ENCODE measurements at places on chromosomes 16 and 17. TPM values are rescaled to one million over a fixed set of nuclear protein-coding genes. Genes with fewer than 3 reads are reported as not detected.
A peak's percentile ranks its signal among the peaks of the same experiment; 100 is the strongest.

- no peak for DNase-seq
- H3K27me3 ChIP-seq = peaks cover 12% of the 10 kb centered on the region
- H3K27ac ChIP-seq = no peak overlapping the region
- H3K4me1 ChIP-seq = peaks cover 3% of the 10 kb centered on the region
- no peaks in the 10 kb centered on the region for H3K36me3 ChIP-seq
These were observed 1.4 kb downstream of the MTSS2 start for GRCh38 chr16:70684146-70685060.

Gene NOG
- total RNA-seq = 0.23 TPM

Gene PTX4
- total RNA-seq = not detected

Gene KRTAP4-4
- not detected for total RNA-seq

Gene NEUROD2
- total RNA-seq = not detected

DNA sequence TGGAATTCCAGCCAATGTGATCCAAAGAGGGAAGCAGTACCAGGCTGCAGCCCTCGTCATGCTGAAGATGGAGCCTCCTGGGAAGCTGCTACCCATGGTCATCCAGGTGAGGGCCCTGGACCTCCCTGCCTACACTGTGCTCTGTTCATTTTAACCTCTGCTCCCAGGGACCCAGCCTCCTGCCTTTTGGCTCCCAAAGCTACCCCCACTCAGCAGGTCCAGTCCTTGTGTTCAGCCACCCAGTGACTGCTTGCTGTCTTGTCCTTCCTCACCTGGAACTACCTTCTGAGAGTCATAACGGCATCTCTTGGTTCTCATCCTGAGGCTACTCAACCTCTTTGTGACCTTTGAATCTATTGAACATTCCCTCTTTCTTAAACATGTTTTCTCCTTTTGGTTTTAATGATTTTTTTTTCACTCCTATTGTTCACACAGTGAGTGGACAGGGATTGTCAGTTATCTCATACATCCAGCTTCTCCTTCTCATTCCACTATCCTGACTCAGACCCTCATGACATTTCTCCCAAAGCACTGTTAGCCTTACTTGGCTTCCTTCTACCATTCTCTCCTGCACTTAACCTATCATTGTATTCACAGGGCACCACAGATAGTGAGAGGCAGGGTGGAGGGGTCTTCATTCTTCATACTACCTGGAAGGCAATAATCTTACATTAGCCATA, 53.3 kb downstream of the GOSR1 start:
- no peak for DNase-seq
- H3K36me3 ChIP-seq = no peaks in the 10 kb centered on the region
- H3K4me1 ChIP-seq = no peaks in the 10 kb centered on the region
- H3K4me3 ChIP-seq = no peak overlapping the region
- no peaks in the 10 kb centered on the region for H3K27me3 ChIP-seq
- H3K27ac ChIP-seq = no peak overlapping the region

DNA sequence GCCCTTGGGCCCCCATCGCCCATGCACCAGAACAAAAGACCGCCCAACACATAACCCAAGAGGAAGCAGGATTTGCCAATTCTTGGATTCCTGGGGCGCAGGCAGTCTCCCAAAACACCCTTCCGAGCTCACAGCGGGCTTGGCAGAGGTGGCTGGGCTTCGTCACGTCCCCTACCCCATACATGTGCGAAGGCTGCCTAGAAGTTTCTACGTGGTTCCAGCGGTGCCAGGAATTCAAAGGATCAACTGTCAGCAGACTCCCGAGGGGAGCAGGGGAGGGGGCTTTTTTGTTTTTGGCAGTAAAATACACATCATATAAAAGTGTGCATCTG, 80.8 kb upstream of the PLCG2 start:
- no peak overlapping the region for H3K4me3 ChIP-seq
- DNase-seq = no peak
- peak overlapping the region; percentile 65 for H3K27ac ChIP-seq
- H3K27me3 ChIP-seq = no peaks in the 10 kb centered on the region
- peaks cover 6% of the 10 kb centered on the region for H3K36me3 ChIP-seq

Gene CPSF4L
- total RNA-seq = not detected

- H3K4me1 ChIP-seq = no peaks in the 10 kb centered on the region
- H3K4me3 ChIP-seq = no peak within 1 kb of the TSS
- no peak for DNase-seq
- no peaks in the 10 kb centered on the region for H3K36me3 ChIP-seq
- H3K27me3 ChIP-seq = peaks cover 26% of the 10 kb centered on the region
These were observed at the start of gene SHISA6 for GRCh38 chr17:11240841-11241610. Gene SHISA6 (plus strand): TSS chr17:11241213.

GRCh38 chr17:6910987-6911603, 79.6 kb upstream of the TEKT1 start:
- H3K36me3 ChIP-seq = no peaks in the 10 kb centered on the region
- H3K4me1 ChIP-seq = peaks cover 22% of the 10 kb centered on the region
- no peak overlapping the region for H3K4me3 ChIP-seq
- no peak overlapping the region for H3K27ac ChIP-seq
- no peak for DNase-seq

- peaks cover 4% of the 10 kb centered on the region for H3K36me3 ChIP-seq
- H3K27me3 ChIP-seq = no peaks in the 10 kb centered on the region
- H3K27ac ChIP-seq = peak overlapping the region; percentile 93
- H3K4me1 ChIP-seq = peaks cover 34% of the 10 kb centered on the region
- peak overlapping the region; percentile 96 for H3K4me3 ChIP-seq
- DNase-seq = no peak
These were observed 1.2 kb downstream of the JPT1 start for GRCh38 chr17:75152922-75153779.

Gene TPSG1
- not detected for total RNA-seq

Gene CHST5
- not detected for total RNA-seq

- H3K27me3 ChIP-seq = no peaks in the 10 kb centered on the region
- H3K36me3 ChIP-seq = no peaks in the 10 kb centered on the region
- no peak for DNase-seq
These were observed 80.3 kb downstream of the FTO start for GRCh38 chr16:53784291-53784690.

Gene PRAC2
- not detected for total RNA-seq

Gene TBC1D26
- not detected for total RNA-seq

DNA sequence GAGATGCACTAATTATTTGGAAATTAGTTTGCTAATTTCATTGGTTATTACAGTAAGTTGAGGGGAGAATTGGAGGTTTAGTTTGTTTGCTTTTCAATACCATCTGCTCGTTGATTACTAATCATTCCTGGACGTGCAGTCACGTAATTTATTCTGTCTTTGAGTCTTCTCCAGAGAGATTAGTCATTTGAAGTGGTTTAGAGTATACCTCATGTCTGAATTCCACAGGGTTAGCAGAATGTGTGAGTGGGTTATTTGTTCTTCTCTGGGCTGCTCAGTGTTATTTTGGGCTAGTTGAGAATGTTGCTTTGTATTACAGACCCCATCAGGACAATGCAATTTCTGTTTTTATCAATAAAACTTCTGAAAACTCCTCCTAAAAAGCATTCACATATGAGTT, 265.0 kb downstream of the RBFOX1 start:
- DNase-seq = no peak
- H3K4me3 ChIP-seq = no peak overlapping the region
- H3K27me3 ChIP-seq = no peaks in the 10 kb centered on the region

- DNase-seq = no peak
- no peak overlapping the region for H3K27ac ChIP-seq
- H3K4me3 ChIP-seq = no peak overlapping the region
- H3K27me3 ChIP-seq = peaks cover 6% of the 10 kb centered on the region
- no peaks in the 10 kb centered on the region for H3K4me1 ChIP-seq
- H3K36me3 ChIP-seq = peaks cover 3% of the 10 kb centered on the region
These were observed 15.2 kb downstream of the PLA2G10 start for GRCh38 chr16:14678748-14679497.

- peaks cover 2% of the 10 kb centered on the region for H3K36me3 ChIP-seq
- peaks cover 4% of the 10 kb centered on the region for H3K4me1 ChIP-seq
These were observed 246.5 kb downstream of the FOXL1 start for GRCh38 chr16:86824751-86825296.

DNA sequence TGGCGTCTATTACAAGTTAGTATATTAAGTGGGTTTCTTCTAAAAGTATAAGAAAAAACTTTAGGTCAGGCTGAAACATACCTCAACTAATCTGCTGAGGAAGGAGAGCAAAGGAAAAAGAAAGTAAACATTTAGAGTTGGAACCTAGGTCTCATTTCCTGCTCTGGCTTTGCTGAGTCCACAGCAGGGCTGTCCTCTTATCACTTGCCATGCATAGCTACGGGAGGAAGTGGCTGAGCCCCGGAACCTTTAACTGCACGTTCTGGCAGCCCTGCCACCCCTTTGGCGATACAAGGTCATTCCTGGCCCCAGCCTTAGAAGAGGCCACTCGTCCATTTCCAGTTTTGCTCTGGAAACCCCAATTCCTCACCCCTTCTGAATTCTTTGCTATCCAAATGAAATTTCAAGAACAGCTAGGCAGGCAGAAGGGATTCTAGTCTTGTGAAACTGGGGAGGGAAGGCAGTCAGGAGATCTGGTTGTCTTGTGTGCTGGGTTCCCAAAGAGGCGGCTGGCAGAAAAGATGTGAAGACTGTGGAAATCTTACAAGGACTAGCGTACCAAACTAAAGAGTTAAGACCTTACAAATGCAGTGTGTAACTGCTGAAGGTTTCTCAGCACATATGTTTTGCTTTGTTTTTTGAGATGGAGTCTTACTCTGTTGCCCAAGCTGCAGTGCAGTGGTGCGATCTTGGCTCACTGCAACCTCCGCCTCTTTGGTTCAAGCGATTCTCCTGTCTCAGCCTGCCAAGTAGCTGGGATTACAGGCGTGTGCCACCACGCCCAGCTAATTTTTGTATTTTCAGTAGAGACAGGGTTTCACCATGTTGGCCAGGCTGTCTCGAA, 19.1 kb downstream of the WIPI1 start:
- H3K27me3 ChIP-seq = no peaks in the 10 kb centered on the region
- no peak for DNase-seq
- no peaks in the 10 kb centered on the region for H3K36me3 ChIP-seq
- peaks cover 36% of the 10 kb centered on the region for H3K4me1 ChIP-seq

- no peaks in the 10 kb centered on the region for H3K36me3 ChIP-seq
- no peak for DNase-seq
- H3K27ac ChIP-seq = no peak within 1 kb of the TSS
- H3K4me3 ChIP-seq = no peak within 1 kb of the TSS
- H3K4me1 ChIP-seq = peaks cover 18% of the 10 kb centered on the region
These were observed at the start of gene SLC52A1 for GRCh38 chr17:5035315-5035714. Gene SLC52A1 (minus strand): TSS chr17:5035426. CDS start chr17:5034606, 820 bp downstream.

DNA sequence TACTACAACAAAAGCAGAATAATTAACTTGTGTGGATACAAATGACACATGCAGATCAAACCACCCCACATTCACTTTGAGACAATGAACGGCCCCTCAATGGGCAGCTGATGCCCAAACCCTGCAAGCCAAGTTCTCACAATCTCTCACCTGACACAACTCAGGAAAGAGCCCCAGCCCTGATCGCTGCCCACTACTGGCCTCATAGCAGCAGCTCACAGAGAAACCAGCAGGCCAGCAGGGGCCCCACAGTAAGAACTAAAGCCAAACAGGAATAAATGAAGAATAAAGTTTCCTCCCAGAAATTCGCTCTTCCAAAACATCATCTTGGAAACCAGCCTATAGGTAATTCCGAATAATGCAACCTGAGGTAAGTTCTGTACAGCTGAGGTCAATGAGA, 7.7 kb downstream of the AKTIP start:
- H3K27me3 ChIP-seq = no peaks in the 10 kb centered on the region
- no peak overlapping the region for H3K4me3 ChIP-seq
- H3K36me3 ChIP-seq = peaks cover 8% of the 10 kb centered on the region
- peaks cover 29% of the 10 kb centered on the region for H3K4me1 ChIP-seq
- peak overlapping the region; percentile 37 for H3K27ac ChIP-seq
- no peak for DNase-seq

Gene PLA2G10
- not detected for total RNA-seq

DNA sequence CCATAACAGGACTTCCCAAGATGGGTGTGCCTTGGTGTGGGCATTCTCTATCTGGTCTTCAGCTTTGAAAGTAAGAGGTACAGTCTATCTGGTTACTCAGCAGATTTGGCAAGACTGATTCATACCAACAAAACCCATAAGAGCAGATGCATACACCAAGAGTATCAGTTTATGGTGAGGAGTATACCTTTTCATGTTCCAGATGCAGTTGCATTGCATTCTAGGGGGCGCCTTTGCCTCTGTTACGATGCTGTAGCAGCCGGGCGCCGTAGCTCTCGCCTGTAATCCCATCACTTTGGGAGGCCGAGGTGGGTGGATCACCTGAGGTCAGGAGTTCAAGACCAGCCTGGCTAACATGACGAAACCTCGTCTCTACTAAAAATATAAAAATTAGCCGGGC, 31.1 kb upstream of the CARMIL2 start:
- peaks cover 5% of the 10 kb centered on the region for H3K36me3 ChIP-seq
- no peaks in the 10 kb centered on the region for H3K27me3 ChIP-seq
- DNase-seq = no peak
- no peak overlapping the region for H3K4me3 ChIP-seq

Gene CEP295NL
- 2.9 TPM for total RNA-seq

Measured in T-helper 17 cell (primary cell).